ENCODE measurements at places on chromosomes 12 and 14. TPM values are rescaled to one million over a fixed set of nuclear protein-coding genes. Genes with fewer than 3 reads are reported as not detected.
A peak's percentile ranks its signal among the peaks of the same experiment; 100 is the strongest.

FLVCR2 gene
- polyA plus RNA-seq: 0.38 TPM

DNA sequence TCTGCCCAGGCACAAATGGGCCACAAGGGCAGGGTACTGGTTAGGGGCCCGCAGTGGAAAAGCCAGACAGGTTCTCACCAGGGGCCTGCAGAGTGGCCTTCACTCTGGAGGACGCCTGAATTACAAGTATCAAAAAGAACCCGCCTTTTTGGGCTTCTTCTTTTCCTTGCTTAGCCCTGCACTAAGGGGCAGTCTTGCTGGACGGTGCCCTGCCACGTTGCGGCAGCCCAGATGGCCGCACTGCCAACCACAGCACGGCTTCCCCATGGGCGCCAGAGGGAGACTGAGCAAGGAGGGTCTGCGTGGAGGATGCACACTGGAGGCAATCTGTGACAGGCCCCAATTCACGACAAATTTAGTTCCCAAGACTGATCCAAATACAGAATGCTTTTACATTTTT, 18.3 kb upstream of the CDK2AP1 start:
- H3K27me3 ChIP-seq: no peaks in the 10 kb centered on the region
- peaks cover 10% of the 10 kb centered on the region for H3K36me3 ChIP-seq
- no peaks in the 10 kb centered on the region for H3K4me1 ChIP-seq
- no peak overlapping the region for H3K27ac ChIP-seq
- DNase-seq: no peak

DNA sequence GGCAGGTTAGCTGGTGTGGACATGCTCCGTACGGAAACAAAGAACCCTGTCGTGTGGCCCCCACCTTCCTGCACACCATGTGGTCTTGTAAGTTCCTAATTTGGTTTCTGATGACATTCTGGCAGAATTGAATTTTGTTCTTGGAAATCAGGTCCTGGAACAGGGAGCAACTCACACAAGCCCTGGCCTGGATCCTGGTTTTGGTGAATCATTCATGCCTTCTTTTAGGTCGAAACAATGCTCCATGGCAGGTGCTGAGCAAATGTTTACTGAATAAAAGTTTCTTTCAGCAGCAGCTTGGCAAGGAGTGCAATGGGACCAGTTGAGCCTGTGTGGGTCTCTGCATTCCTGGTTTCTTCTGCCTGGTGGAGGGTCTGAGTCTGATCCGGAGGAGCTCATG, 978.4 kb downstream of the BCL11B start:
- no peaks in the 10 kb centered on the region for H3K4me1 ChIP-seq
- H3K4me3 ChIP-seq: no peak overlapping the region
- H3K36me3 ChIP-seq: no peaks in the 10 kb centered on the region
- no peaks in the 10 kb centered on the region for H3K27me3 ChIP-seq
- no peak for DNase-seq
- no peak overlapping the region for H3K27ac ChIP-seq

- no peak overlapping the region for H3K4me3 ChIP-seq
- H3K27ac ChIP-seq: no peak overlapping the region
- no peaks in the 10 kb centered on the region for H3K27me3 ChIP-seq
- H3K4me1 ChIP-seq: no peaks in the 10 kb centered on the region
- H3K36me3 ChIP-seq: no peaks in the 10 kb centered on the region
These were observed 12.9 kb downstream of the ITGB7 start for GRCh38 chr12:53193985-53194716.

DNA sequence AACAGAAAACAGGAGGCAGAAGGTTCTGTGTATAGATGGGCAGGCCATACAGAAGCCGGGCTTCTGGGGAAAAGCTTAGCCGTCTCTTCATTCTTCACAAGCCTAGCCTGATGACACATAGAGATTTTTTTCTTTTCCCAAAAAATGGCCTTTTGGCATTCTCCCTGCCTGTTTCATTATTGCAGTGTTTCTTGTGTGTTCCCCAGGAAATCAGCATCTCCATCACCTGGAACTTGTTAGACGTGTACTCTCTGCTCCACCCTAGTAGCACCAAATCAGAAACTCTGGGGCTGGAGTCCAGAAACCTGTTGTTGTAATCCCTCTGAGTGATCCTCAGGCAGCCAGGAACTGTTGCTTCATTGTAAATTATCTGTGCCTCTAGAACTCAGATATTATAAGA, 388.1 kb downstream of the CCDC91 start:
- H3K27ac ChIP-seq: no peak overlapping the region
- H3K4me3 ChIP-seq: no peak overlapping the region
- H3K27me3 ChIP-seq: no peaks in the 10 kb centered on the region
- no peaks in the 10 kb centered on the region for H3K36me3 ChIP-seq
- H3K4me1 ChIP-seq: no peaks in the 10 kb centered on the region

GRCh38 chr14:92687681-92688433, 60.6 kb downstream of the LGMN start:
- no peaks in the 10 kb centered on the region for H3K4me1 ChIP-seq
- H3K4me3 ChIP-seq: no peak overlapping the region
- H3K27ac ChIP-seq: no peak overlapping the region
- no peaks in the 10 kb centered on the region for H3K36me3 ChIP-seq
- no peaks in the 10 kb centered on the region for H3K27me3 ChIP-seq
- DNase-seq: no peak

DNA sequence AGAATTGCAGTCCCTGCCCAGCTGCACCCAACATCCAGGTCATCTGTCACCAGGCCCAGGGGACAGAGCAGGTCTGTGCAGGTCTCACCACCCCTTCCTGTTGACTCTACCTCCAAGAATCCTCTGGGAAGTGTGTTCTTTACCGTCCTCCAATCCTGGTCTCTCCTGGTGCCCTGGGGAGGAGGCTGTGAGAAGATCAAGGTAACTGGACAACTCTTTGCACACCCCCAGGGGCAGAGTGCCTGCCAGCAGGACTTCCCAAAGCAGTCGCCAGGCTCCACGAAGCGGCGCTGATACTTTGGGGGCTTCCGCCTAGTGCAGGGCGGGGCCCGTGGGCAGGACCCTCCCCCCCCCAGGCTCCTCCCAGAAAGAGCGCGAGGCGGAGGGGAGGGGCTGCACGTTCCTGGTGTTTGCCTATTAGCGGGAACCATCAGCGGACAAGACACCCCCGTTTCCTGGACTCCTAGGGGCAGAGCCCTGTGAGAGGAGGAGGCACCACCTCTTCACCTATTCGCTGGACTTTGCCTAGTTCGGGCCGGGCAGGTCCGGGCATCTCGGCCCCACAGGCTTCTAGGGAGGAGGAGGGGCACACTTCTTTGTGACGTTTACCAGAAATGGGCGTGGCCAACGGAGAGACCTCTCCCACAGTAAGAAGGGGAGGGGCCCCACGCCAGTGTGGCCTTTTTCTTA, 918.0 kb downstream of the AACS start:
- no peaks in the 10 kb centered on the region for H3K36me3 ChIP-seq
- peak; percentile 54 for DNase-seq
- no peaks in the 10 kb centered on the region for H3K4me1 ChIP-seq
- H3K4me3 ChIP-seq: peak overlapping the region; percentile 19

- no peak for DNase-seq
- no peak overlapping the region for H3K27ac ChIP-seq
- H3K36me3 ChIP-seq: no peaks in the 10 kb centered on the region
- no peaks in the 10 kb centered on the region for H3K4me1 ChIP-seq
- H3K4me3 ChIP-seq: no peak overlapping the region
These were observed 56.1 kb downstream of the FIGNL2 start for GRCh38 chr12:51792417-51792816.

GRCh38 chr12:16756833-16757555, 151.0 kb upstream of the LMO3 start:
- H3K4me1 ChIP-seq: no peaks in the 10 kb centered on the region
- no peak for DNase-seq
- H3K27me3 ChIP-seq: no peaks in the 10 kb centered on the region
- H3K27ac ChIP-seq: no peak overlapping the region
- no peak overlapping the region for H3K4me3 ChIP-seq
- no peaks in the 10 kb centered on the region for H3K36me3 ChIP-seq

DNA sequence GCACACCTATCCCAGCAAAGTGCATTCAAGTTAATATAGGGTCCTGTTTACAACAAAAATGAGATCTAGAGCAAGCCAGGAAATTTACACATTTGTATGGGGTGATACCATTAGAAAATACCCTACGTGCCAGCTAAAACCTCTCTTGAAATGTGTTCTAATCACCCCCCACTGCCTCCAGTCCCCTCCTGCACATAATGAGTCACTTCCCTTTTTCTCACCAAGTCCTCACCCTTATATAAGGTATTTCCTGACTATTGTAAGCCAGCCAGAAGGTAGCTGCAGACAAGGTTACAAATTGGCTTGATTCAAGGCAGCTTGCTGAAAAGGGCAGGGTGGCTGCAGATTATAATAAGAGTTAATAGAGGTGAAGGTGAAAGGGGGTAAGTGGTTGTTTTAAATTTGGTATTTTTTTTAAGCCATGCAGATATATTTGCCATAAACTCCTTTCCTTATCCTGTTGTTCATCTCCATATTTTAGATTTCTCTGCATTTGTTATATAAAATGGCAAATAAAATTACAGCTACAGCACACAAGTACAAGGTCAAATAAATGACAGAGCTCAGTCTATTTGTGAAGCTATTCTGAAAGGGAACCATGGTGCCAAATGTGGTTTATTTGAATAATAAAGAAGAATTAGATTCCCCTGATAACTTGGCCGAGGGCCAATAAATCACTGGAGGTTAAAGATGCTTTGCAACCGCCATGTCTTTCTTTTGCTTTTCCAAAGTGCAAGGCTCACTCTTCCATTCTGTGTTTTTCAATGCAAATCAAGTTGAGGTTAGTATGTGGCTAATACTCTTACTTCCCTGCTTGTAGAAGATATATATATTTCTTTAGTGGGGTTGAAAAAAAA, 385.9 kb downstream of the EGLN3 start:
- no peaks in the 10 kb centered on the region for H3K27me3 ChIP-seq
- DNase-seq: no peak
- no peak overlapping the region for H3K4me3 ChIP-seq
- H3K27ac ChIP-seq: no peak overlapping the region
- no peaks in the 10 kb centered on the region for H3K4me1 ChIP-seq
- H3K36me3 ChIP-seq: no peaks in the 10 kb centered on the region
